ENCODE measurements at places on chromosomes 7 and 10.

- DNase-seq: no peak
Observed at GRCh38 chr7:128041203-128041602, 10.0 kb upstream of the LRRC4 start.

DNA sequence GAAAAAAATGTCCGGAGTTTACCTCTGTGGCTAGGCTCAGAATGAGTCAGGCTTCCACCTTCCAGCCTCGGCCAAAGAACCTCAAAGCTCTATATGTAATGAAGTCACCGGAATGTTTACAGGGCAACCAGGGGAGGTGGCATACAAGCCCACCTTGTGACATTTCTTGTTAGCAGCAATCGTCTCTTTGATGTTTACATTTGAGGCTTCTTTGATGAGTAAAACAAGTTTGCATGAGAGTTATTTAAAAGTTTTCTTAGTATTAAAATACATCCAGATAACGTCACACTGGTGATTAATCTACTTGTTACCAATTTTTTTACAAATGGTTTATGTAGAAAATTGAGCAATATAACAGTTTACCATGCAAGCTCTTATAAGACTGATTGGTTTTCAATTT lies 133.1 kb upstream of the ADAM12 start:
- DNase-seq: no peak

DNA sequence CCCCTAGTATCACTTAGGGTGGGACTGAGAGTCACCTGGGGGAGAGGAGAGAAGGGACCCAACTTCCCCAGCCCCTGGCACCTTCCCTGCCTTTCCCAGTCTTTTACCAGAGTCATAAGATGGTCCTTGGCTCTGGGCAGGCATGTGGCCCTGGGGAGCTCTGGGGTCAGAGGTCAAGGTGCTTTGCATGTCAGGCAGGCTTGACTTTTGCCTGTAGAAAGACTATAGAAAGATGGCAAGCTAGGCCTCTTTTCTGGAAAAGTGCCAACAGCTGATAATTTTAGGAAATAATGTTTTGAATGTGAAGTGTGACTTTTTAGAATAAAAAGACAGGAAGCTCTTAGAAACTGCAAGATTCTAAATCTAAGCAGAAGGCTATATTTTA lies 67.5 kb downstream of the MKI67 start:
- no peak for DNase-seq

DNA sequence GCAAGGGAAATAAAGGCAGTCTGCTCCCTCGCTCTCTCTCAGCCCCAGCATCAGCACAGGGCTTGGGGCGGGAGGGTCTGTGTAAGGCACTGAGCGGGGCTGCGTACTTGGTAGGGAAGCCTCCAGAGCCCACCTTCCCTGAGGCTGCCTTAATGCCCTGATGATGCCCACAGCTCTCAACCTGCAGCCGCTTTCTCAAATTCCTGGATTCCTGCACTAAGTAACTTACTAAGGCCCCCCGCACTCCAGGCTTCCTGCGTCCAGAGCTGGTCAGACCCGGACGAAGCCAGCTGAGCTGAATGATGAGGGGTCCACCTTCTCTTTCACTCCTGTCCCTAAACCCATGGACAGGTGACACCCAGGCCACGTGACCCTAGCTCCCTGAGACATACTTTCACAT lies 63.3 kb downstream of the C10orf143 start:
- DNase-seq: no peak

GRCh38 chr7:40746841-40747556 lies 612.2 kb downstream of the SUGCT start:
- DNase-seq: no peak

GRCh38 chr7:141698247-141699015 lies 3.5 kb downstream of the DENND11 start:
- DNase-seq: no peak

DNA sequence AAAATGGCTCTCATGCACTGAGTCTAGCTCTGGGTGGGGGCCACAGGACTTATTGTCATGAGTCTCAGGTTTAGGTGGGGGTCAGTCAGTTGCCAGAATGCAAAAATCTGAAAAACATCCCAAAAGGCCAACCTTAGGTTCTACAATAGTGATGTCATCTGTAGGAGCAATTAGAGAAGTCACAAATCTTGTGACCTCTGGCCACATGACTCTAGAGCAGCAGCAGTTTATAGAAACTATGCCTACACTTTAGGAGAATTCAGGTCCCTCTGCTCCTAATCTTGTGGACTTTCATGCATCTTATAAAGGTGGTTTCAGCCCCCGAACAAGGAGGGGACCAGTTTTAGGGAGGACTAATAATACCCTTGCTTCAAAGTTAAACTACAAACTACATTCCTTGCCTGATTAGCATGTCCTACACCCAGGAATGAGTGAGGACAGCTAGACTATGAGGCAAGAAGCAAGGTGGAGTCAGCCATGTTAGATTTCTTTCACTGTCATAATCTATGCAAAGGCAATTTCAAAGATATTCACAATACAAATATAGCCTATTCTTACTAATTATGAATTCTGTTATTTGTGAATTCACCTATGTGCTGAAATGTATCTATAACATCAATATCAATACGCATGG lies 123.5 kb upstream of the ADCY1 start:
- no peak for DNase-seq

- DNase-seq: no peak
Observed at GRCh38 chr7:134452991-134453473, 5.9 kb downstream of the AKR1B1 start.

DNA sequence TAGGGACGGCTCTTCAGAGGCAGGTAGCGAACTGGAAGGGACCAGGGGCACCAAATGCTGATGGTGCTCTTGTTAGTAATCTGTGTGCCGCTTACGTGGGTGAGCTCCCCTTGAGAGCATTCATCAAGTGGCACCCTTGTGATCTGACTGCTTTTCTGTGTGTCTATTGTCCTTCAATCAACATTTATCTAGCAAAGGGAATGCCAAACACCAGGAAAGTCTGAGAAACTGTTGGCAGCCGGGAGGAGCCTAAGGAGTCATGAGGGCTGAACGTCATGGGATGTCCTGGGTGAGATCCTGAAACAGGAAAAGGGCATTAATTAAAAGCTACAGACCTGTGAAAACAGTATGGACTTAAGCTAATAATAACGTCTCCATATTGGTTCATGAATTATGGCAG lies 733.1 kb downstream of the TYW1 start:
- no peak for DNase-seq

- no peak for DNase-seq
Observed at GRCh38 chr7:129719980-129720732, 108.6 kb downstream of the NRF1 start.

DNA sequence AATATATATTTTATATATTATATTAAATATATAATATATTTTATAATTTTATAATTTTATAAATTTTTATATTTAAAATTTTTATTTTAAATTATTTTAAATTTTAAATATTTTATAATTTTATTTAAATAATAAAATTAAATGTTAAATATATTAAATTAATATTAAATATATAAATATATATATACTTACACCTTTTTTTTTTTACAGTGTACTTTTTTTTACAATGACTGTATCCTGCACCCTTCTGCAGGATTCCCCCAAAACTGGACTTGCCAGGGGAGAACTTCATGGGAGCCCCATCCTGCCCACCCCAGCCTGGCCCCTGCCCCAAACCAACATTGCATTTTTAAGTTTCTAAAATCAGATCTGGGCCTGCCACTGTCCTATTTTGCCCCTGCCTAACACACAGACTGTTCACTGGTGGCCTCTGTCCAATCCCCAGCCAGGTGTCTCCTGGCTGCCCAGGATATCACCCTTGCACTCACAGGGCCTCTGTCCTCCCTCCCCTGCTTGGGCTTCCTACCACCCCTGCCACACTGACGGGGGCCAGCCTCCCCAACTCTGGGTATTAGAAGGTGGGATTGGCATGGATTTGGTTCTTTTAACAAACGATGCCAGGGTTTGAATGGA lies 138.0 kb downstream of the ADCY1 start:
- peak; percentile 12 for DNase-seq

DNA sequence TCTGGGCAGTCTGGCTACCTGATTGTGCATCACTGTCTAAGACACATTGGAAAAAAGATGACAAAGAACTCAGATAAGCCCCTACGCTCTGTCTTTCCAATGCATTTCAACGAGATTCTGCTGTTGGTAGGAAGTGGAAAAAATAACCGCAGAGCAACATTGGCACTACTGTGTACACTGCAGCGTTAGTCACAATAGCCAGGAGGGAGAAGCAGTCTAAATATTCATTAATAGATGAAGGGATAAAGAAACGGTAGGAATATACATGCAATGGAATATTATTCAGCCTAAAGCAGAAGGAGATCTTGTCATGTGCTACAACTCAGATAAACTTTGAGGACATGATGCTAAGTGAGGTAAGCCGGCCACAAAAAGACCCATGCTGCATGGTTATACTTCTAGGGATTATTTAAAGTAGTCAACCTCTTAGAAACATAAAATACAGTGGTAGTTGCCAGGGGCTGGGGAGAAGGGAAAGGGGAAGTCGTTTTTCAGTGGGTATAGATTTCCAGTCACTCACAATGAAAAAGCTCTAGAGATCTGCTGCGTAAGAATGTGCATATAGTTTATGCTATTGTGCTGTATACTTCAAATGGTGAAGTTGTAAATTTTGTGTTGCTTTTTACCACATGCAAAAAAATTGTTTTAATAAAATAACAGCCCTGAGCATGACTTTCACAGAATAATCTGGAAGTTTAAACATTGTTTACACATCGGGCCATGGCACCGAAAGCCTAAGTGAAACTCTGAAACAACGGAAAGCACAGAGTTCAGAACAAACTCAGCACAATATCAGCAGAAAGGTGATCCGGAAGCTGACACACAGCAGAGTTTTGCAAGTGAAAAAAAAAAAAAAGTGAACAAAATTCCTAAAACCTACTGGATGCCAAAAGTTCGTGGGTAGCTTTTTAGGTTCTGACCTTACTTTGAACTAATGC lies 40.1 kb downstream of the ELMO1 start:
- no peak for DNase-seq

DNA sequence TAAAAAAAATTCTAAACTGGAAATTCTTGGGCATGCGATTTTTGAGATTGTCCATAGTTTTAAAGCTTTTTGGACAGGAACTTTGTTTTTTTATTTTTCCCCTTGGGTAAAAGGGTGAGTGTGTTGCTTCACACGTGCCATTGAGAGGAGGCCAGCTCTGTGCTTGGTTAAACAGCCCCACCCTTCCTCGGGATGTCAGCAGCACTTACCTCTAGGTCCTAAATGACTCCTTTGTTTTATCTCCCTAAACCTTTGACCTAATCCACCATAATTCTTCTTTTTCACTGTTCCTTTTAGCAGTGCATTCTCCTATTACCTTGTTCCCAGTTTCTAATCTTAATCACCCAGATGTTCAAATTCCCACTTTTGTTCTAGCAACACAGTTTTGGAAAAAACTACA lies 83.5 kb downstream of the SEMA3D start:
- DNase-seq: no peak

DNA sequence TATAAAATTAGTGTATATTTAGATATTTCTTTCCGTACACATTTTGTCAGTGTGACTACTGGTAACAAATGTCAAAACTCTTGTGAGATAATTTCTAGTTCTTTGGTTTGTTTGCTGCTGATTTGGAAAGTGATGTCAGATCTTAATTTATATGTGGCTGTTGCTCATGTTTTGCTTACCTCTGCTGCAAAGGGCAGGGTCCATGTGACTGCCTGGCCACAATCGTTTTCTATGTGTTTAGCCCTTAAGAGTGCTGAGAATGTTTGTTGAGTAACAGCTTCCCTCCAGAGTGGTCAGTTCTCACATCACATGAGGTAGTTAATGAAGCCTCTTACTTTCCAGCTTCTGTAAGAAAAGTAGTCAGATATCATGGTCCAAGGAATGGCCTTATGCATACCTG lies 4.2 kb downstream of the NRBF2 start:
- DNase-seq: peak; percentile 84

Measured in upper lobe of left lung (tissue), 6 donors.